ENCODE measurements at places on chromosomes 13 and 19.

DNA sequence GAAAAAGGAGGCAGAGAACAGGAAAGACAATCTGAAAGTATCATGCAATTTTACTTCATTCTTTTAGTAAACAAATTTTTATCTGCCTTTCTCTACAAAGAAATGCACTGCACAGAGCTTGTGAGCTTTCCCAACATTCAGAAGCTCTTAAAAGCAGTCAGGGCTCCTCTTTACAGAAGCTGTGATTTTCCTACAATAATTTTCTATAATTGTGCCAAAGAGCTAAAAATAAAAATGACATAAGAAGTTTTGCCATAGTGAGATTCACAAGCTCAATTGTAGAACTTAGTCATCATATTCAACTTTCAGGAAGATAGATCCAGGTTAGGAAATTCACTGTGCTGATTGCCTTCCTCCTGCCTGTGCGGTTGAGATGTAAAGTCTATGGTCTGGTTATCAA lies 341.4 kb downstream of the PCDH9 start:
- DNase-seq: no peak

DNA sequence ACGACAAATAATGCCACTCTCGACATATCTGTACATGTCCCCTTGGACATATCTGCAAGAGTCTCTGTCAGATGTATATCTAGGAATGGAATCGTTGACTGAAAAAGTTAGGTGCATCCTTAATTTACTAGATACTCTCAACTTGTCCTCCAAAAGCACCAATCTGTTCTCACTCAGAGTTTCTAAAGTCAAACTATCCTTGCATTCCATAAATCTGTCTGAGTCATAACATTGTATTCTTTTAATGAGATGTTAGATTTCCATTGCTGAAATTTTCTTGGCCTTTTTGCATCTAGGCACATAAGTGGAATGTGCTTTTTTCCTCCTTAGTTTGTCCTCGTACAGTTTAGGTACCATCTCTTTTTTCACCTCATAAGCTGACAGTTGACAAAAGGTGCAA lies 139.8 kb downstream of the PTPRS start:
- DNase-seq: no peak

DNA sequence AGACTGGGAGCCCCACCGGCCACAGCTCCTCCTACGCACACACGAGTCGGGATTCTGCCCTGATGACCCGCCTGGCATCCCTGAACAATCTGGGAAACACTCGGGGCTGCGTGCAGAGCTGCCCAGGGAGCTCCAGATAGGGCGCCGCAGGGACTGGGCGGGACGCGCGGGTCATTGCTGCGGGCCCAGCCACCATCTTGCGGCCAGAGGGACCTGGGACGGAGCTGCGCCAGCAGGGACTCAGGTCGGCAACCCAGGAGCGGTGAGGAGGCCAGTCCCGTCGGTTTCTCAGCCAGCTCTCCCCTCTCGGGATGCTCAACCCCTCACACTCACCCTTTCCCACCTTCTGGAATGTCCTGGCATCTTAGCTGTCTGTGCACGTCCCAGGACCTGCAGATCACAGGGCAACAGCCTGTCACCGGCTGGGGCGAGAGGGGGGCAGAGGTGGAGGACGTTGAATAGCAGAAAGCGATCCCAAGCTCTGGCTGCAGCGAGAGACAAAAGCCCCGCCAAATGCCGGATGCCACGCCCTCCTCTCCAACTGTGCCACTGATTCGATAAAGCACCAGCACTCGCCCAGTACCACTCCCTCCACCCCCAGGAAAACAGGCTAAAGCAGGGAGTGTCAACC lies 20.4 kb upstream of the ZNF91 start:
- peak; percentile 11 for DNase-seq

DNA sequence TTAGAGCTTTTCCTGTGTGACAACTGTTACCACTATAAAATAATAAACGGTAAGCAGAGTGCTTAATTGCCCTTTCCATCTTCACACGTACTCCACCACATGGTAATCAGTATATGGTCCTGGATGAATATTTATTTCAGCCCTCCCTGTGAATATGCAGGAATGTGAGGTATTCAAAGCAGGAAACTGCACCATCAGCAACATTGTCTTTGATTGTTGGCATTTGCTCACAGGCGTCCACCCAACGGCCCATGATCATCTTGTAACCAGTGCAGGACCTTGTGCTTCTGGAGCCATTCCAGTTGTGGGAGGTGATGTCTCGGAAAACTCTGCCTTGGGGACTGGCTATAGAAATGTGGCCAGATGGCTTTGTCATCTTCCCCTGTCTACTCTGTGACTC lies 132.6 kb downstream of the COG6 start:
- no peak for DNase-seq

DNA sequence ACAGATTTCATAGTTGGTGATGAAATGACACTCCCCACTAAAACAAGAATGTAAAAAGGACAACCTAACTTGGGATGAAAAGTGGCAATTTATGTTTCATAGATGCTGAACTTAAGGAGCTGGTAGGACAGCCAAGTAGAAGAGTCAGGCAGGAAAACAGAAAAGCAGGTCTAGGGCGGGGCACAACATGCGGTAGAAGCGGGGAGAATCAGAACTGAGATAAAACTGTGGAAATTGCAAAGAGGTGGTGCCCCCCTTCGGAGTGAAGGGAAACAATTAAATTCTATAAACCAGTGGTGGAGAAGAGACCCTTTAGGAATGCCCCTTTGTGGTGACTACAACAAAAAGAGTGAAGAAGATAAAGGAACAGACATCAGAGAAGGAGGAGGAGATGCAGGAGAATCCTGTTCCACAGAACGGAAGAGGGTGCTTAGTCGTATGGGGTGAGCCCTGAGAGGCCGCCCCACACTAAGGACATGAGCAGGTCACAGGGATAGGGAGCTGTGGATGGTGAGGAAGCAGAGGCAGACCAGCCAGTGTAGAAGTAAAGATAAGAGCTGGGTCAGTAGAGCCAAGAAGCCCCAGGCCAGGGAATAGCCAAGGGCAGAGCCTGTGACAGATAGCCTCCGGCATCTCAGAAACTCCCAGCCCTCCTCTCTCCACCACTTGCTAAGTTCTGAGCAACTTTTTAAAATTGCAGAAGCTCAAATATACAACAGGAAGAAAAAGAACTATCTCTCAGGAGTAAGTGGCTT lies 100.3 kb upstream of the DOCK9 start:
- DNase-seq: no peak

GRCh38 chr13:72041165-72041564 lies 174.2 kb upstream of the DACH1 start:
- no peak for DNase-seq

- DNase-seq: no peak
Observed at GRCh38 chr19:6501740-6502648, at the start of gene TUBB4A. Gene TUBB4A (minus strand): TSS chr19:6502309. CDS start chr19:6502212, 97 bp downstream.

GRCh38 chr19:1025960-1026782 lies at the start of gene CNN2:
Gene CNN2 (plus strand): TSS chr19:1026608. CDS start chr19:1026662, 54 bp downstream.
- no peak for DNase-seq

DNA sequence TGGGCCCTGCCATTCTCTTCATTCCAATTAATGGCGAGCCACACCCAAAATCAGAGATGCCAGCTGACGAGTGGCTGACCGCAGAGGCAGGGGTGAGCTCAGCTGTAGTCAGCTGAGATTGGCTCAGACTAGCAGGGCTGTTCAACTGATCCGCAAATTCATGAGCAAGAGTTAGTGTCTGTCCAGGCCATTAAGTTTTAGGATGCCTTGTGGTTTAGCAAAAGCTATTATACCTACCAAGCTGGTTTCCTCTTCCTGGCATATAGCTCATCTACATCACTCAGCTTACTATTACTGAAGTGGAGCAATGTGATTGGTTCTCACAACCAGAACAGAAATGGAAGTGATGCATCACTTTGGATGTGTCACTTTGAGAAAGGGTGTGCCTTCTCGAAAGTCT lies 148.7 kb downstream of the NALCN start:
- DNase-seq: no peak

DNA sequence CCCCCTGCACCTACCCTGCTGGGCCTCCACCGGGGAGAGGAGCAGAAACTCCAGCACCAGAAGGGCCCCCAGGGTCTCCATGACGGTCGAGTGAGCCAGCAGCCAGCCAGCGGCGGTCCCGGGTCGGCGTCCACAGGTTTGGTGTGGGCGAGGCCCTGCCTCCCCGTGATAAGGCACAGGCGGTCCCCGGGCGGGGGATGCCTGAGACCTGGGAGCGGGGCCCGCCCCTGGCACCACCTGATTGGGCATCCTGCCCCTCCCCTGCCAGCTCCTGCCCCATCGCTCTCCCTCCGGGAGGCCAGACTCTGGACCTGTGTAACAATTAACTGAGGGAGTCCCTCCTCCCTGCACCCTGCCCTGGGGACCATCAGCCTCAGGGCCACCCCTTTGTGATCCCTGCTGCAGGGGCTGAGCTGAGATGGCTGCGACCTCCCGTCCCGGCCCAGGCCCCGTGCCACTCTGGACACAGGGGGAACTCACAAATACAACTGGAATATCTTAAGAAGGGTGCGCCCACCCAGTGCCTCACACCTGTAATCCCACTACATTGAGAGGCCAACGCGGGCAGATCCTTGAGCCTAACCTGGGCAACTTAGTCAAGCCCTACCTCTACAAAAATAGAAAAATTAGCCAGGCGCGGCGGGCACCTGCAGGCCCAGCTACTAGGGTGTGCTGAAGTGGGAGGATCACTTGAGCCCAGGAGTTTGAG lies at the start of gene SMIM24:
SMIM24 (minus strand) TSS at position 143 of the 709 bp plus-strand sequence; CDS start at position 81, 62 bp downstream.
- no peak for DNase-seq

All from NCI-H524 treated with DMSO at 0.1 percent for 48 hours (cell line).